HT-29 (cell line): ENCODE measurements at places on chromosomes 2 and 18.

DNA sequence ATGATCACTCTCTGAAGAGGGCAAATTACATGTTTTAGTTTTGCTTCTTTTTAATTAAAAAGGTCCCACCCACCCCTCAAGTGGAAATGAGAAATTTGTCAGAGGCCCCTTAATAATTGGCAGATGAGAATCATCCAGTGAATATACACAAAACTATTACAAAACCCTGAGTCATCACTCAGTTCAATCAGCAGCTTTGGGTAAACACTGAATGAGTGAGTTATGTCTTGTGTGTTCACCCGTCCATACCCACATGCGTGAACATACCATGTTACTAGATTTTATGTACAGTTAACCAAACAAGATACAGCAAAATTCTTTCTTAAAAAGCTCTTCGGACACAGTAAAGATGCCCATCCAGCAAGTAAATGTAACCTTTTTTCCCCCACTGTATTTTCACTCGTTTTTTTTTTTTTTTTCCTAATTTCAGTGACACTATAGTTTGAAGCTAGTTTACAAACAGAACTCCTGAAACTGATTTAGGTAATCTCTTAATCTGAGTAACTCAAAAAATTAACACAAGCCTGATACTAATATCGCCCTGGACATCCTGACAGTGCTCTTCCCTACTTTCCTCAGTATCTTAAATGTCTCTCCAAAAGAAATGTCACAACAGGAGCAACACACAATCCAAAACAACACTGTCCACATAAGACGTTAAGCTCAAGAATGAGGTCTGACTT is 1.4 kb downstream of the PSME4 start:
- DNase-seq, result peak; percentile 69

GRCh38 chr2:178304333-178304732 is 110.0 kb downstream of the OSBPL6 start:
- no peak for DNase-seq

DNA sequence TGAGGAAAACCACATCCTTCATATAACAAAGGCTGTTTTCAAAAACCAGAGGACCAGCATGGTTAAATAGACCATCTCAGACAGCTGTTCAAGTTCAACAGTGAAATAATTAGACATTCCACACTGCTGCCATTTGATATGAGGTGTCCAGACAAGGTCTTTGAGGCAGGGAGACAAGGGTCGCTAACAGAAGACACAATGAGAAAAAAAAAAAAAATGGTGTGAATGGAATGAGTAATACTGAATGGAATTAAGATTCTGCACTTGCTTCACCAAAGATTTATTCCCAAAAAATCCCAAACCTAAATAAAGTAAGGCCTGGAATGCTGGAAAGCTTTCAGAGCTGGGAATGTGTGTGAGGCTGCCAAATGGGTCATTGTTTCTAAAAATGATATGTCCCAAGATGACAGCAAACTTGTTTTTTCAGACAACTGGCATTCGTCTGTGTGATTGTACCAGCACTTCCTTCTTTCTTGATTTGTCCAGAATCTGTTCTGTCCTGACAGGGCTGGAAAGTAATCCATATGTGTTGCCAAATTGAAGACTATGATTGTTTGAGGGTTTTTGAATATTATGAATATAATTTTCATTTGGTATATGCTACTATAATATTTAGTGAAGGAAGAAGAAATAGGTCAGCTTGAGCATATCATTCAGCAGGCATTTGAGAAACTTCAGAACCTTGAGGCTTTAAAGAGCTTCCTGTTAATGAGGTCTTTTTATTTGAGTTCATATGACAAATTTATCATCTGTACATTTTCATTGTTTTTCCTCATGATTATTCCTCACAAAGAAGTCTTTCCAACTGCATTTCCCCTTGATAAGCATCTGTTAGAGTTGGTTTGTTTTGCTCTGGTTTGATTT is 85.2 kb upstream of the ITGA4 start:
- no peak for DNase-seq

DNA sequence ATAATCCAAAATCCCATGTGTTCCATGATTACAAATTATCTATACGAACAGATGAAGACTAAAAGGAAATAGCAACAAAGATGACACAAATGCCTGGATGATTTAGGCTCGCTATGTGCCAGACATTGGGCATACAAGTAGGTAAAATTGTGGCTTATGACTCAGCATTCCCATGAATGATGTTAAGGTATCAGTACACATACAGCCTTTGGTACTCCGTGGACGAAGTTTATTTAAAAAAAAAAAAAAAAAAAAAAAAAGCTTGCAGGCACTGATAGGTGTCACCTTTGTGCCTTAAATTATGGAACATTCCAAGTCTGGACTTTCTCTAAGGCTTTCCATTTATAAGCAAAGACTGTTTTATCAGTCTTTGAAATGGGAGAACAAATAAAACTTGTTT is 2.7 kb downstream of the CHAC2 start:
- no peak for DNase-seq

DNA sequence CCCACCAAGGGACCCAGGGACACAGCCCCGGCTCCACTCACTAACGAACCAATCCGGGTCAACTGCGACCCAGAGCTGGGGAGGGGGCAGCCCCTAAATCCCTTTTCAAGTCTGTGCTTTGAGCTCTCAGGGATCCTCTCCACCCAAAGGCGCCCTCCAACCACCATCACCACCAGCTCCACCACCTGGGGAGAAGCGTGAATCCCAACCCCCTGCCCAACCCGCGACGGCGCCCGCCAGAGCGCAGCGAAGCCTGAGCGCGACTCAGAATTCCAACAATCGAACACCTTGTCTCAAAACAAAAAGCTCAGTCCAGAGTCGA is 497 bp downstream of the DSC3 start:
- DNase-seq, result no peak

DNA sequence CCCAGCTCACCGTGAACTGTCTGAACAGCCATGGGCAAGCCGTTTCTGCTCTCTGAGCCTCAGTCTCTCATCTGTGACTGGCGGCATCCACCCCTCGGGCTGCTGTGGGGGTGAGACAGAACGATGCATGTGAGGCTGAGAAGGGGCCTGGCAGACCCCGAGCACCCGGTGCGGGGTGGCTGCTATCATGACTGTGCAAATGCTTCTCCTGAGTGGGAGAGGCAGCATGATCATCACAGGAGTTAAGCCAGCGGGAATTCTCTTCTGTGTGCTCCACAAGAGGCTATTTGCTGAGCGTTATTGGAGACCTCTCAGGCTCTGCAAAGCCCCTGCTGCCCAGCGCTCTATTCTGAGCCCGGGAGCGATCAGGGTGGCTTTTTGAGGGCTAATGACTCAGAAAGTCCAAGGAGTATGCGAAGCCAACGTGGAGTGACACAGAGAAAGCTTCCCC is 45.8 kb upstream of the ID2 start:
- no peak for DNase-seq

GRCh38 chr2:220336771-220337170 is 709.3 kb downstream of the SLC4A3 start:
- no peak for DNase-seq
